ENCODE measurements at places on chromosomes 16 and 17. TPM values are rescaled to one million over a fixed set of nuclear protein-coding genes. Genes with fewer than 3 reads are reported as not detected.

PARD6A gene
- total RNA-seq, result 9.2 TPM

PFN1 gene
- total RNA-seq, result 1,225 TPM

PYDC1 gene
- not detected for total RNA-seq

SLC2A4 gene
- total RNA-seq, result 0.17 TPM

SPN gene
- total RNA-seq, result 84.4 TPM

TM4SF5 gene
- total RNA-seq, result not detected
